ENCODE measurements at places on chromosomes 4 and X. TPM values are rescaled to one million over a fixed set of nuclear protein-coding genes. Genes with fewer than 3 reads are reported as not detected.

DNA sequence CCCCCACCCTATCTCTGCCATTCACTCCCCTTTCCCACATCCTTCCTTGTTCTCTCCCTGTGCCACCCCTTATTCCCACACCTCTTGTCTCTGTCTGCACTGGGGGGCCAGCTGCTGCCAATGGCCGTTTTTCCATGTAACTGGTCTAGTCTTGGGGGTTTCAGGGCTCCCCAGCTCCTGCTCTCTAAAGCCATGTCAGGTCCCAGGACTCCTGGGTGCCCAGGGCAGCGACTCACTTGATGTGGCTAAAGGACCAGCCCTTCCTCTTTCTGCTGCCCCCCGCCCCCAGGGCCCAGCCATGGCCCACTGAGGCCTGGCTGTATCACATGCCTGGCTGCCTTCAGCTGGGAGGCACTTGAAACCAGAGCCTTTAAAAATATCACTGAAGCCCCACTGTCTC lies 10.0 kb downstream of the NLGN3 start:
- DNase-seq, result no peak

- DNase-seq, result no peak
These were observed 14.7 kb downstream of the NFXL1 start for GRCh38 chr4:47899639-47900038.

GRCh38 chrX:123108513-123109427 lies 75.3 kb upstream of the GRIA3 start:
- no peak for DNase-seq

DNA sequence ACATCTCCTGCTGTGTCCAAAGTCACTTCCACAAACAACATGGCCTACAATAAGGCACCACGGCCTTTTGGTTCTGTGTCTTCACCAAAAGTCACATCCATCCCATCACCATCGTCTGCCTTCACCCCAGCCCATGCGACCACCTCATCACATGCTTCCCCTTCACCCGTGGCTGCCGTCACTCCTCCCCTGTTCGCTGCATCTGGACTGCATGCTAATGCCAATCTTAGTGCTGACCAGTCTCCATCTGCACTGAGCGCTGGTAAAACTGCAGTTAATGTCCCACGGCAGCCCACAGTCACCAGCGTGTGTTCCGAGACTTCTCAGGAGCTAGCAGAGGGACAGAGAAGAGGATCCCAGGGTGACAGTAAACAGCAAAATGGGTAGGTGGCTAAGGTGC lies 123.9 kb downstream of the PDLIM5 start:
- DNase-seq, result no peak

- DNase-seq, result no peak
These were observed 39.8 kb downstream of the IRF2 start for GRCh38 chr4:184434501-184435066.

DNA sequence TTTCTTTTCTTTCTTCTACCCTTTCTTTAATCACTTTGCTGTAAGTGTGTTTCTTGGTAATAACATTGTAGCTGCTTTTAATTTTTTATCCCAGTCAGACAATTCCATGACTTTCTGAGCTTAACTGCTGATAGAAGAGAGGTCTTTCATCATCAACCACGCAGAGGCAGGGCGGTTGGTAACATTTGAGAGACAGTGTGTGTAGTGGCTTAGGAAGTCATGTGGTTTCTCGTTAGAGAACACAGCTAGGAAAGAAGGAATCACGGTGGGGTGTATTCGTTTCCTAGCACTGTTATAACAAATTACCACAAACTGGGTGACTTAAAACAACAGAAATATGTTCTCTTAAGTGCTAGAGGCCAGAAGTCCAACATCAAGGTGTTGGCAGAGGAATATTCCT lies 11.5 kb downstream of the PRPS2 start:
- DNase-seq, result no peak

- DNase-seq, result no peak
These were observed 184.4 kb upstream of the CASK start for GRCh38 chrX:42107495-42108488.

GRCh38 chrX:111492085-111492484 lies 19.4 kb upstream of the SERTM2 start:
- no peak for DNase-seq

DNA sequence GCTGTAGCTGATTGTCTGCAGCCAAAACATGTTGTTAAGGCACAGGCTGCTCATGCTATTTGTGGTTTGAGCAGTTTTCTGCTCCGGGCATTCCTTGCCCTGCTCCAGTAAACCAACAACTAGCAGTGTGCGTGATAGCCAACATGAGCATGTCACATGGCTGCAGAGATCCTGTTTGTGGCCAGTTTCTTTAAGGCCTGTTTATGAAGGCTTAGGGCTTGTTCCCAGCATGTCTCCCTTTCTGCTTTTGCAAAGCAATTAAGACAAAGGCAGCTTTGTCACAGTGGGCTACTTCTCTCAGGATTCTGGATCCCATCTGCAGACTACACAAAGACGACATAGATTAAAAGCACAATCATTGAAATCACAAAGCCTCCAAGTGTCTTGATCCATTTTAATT lies 160.5 kb downstream of the ZNF518B start:
- no peak for DNase-seq

DNA sequence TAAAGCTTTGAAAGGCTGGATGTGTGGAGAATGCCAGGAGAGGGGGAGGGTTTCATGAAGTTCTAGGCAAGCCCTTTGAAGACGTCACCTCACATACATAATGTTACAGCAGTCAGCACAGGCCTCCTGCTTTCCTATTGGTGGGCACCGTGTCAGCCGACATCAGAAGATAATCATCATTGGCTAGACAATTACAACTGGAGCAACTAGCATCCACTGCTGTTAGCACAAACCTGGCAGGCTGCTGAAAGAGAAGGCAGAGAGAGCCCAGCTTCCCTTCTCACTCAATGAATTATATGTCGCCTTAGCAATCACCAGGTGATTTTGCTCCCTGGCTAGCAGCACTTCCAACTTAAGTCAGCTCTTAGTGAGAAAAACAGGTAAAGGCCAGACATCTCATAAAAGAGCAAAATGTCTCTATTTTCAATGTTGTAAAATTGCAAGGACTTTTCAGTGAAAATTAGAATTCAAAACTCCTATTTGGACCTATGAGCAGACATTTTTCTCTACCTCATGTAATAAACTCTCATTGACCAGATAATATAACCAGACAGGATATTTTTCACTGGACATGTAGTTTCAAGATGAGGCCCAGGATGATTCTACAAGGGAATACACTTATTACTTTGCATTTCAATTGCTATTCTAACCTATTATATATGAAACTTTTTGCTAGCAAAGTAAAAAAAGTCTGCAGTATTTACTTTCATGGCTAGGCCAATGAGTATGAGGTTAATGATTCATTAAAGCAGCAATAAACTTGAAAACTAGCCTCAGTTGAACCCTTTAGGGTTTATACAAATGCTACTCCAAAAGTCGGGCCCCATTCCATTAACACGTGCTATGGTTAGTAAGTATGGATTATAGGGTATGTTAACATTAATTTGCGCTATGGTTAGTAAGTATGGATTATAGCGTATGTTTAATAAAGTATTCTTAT lies 4.3 kb downstream of the ELOVL6 start:
- DNase-seq, result peak; percentile 74

DNA sequence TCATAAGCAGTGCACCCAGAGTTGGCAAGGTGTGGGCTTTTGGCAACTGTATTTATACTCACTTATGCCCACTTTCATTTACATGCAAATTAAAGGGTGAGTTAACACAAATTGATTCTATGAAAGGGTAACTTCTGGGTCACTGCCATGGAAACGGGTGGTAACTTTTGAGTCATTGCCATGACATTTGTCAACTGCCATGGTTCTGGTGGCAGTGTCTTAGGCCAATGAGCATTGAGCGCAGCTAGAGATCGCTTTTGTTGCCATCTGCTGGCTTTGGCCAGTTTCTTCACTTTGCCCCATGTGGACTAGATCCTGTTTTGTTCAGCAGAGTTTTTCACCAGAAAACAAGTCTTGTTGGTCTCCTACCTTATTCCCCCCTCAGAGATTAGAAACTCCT lies 170.8 kb upstream of the NUDT6 start:
- DNase-seq, result no peak

DNA sequence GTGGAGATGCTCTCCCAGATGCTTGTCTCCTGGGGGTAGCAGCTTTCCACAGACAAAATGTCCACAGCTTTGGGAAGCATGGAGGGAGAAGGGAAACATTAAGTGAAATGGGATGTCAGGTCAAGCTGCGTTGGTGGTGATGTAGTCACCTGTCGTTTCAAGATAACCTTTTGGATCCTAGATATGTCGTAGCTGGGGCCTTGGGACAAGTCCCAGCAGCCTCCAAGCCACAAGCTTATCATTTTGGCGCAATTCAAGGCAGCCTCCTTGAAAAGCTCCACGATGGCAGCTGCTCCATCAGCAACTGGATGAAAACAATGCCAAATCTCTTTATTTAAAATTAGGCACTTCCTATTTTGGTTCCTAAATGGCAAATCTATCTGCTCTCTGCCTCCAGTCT lies 52.0 kb downstream of the RTL9 start:
- DNase-seq, result no peak

DNA sequence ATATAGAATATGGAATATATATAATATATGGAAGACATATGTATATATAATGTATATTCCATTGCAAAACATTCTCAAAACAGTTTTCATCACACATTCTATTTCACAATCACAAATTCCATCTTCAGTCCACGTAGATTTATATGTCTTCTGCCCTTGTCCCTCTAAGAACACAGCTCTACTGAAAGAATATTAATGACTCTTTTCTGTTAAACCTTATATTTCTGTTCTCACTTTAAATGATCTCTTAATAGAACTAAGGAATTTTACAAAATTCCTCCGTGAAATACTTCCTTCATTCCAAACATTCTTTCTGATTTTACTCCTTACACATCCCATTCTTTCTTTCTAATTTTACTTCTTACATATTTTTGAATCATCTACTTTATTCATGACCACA lies 1043.1 kb upstream of the PABPC4L start:
- no peak for DNase-seq

GRCh38 chr4:182140547-182140946 lies 102.7 kb upstream of the TENM3 start:
- DNase-seq, result no peak

DNA sequence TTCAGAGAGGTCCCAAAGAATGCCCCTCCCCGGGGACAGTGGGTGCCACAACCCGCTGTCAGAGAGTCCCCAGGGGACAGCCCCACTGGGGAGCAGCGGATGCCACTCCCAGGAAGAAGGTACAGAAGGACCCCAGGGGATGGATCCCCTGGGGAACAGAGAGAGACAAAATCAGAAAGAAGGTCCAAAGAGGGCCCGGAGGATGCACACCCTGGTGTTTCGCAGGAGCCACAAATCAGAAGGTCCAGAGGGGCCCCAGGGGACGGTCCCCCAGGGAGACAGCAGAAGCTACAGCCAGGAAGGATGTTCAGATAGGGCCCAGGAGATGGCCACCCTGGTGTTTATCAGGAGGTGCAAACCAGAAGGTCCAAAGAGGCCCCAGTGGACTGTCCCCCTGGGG lies 1.4 kb downstream of the TEX13D start:
- DNase-seq, result no peak

DNA sequence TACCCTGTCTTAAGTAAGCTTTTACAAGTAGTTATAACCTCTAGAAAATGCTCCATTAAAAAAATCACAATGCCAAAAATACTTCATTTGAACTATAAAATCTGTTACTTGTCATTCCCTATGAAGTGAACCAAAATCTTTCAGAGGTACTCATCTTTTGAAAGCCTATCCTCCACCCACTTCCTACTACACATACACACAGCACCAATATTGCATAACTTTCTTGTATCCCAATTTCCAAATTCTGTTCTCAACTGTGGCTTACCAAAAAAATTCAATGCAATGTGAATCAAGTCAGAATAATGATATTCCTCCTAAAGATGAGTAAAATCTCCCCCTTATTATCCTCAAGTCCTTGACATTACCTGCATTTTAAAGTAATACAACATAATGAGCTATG lies 15.9 kb downstream of the DHX15 start:
- DNase-seq, result no peak

Gene HELT
- not detected for total RNA-seq

Gene PPEF2
- total RNA-seq, result not detected

Gene GPRASP1
- 20.2 TPM for total RNA-seq

Gene PRRG3
- 1.3 TPM for total RNA-seq

Gene TMPRSS11F
- not detected for total RNA-seq

Gene RASSF6
- not detected for total RNA-seq
